ENCODE measurements at places on chromosomes 2 and 18.
A peak's percentile ranks its signal among the peaks of the same experiment; 100 is the strongest.

DNA sequence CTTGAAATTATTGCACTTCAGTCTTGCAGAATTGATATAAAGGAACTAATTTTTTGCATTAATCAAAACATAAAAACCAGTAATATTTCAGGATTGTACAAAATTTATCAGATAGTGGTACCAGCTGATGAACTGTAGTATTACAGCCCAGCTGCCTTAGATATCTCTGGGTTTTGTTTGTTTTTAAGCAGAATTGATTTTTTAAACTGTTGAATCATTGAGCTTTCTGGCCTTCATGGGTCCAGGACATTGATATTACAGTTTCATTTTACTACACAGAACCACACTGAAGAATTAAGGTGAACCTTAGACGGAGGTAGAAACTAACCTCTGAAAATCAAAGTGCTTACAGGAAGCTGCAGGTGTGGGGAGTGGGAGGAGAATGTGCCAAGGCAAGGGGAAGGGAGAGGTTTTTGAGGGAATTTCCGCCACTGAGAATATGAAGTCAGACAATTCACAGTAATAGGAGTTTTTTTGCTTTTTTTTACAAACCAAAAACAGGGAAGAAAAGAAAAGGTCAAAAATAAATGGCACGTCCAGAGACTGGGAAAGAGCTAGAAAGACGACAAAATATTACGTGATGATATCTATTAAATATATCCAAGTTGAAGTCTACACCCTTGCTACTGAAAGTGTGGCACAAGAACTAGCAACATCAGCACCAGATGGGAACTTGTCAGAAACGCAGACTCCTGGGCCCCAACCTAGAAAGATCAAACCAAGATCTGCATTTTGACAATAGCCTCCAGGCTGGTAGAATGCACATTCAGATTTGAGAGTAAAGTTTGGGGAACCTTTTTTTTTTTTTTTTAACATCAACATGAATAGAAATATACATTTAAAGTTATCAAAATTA lies 40.8 kb upstream of the SPAG16 start:
- DNase-seq: no peak

- DNase-seq: no peak
These were observed 20.7 kb upstream of the TLK1 start for GRCh38 chr2:171181064-171182049.

- no peak for DNase-seq
These were observed 11.1 kb upstream of the DCTN1 start for GRCh38 chr2:74391209-74391579.

DNA sequence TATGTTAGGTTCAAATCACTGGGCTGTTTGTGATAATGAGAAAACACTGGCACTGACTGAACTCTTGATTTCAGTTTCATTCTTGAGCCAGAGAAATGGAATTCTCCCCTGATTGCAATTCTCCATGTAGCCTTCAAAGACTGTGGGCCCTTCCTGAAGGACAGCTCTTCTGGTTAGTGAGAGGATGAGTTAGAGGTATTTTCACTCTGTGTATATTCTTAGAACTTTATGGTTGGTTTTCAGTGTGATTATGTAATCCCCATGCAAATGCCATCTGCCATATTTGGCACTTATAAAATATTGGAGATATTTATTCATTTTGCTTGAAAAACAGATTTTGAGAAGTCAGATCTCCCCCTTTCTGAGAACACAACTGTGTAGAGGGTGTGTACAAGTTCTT lies 323.7 kb downstream of the SLC4A3 start:
- DNase-seq: no peak

GRCh38 chr2:8319219-8319618 lies 362.6 kb upstream of the ID2 start:
- no peak for DNase-seq

- DNase-seq: no peak
These were observed 42.9 kb downstream of the DAW1 start for GRCh38 chr2:227914362-227914761.

GRCh38 chr2:139170406-139170805 lies 390.2 kb upstream of the NXPH2 start:
- no peak for DNase-seq

DNA sequence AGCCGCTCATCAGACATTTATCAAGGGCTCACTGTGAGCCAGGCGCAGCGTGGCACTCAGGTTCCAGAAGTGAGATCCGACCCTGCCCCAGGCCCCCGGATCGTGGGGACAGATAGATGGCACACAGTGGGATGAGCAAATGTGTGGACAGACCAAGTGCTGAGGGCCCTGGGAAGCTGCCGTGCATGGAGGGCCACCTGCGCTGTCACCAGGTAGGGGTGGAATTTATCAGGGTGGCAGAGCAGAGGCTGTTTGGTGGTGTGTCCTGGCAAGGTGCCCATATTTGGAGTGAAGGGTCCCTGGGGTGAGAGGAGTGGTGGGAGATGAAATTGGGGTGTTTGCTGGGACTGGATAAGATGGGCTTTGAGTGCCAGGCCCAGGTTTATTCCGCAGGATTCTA lies 92.8 kb upstream of the HS6ST1 start:
- DNase-seq: peak; percentile 24

- peak; percentile 7 for DNase-seq
These were observed 4.5 kb downstream of the B3GNT2 start for GRCh38 chr2:62200291-62200841.

GRCh38 chr2:237345891-237346640 lies 67.9 kb downstream of the COL6A3 start:
- DNase-seq: no peak

DNA sequence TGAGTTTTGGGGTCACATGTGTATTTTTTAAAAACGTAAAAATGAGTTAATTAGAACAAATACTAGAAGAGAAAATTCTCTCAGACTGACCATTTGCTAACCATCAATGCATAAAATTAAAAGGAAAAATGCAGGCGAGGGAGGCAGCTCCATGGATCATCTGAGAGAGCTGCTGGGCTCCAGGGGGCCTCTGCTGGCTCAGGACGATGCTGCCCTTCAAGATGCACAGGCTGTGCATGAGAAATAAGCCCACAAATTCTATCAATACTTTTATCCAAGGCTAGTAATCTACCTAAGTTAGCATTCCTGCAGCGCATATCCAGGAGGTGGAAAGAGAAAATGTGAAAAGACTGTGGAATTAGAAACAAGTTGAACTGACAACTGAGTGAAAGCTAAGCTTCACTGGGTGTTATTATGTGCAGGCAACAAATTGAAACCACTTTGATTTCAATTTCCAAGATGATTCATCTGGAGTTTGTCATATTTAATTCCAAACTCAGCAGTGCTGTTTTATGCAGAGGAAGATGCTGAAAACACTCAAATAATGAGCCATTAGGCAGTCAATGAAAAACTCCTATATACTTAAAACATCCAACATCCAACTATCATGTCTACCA lies 261.1 kb downstream of the NBAS start:
- DNase-seq: no peak

DNA sequence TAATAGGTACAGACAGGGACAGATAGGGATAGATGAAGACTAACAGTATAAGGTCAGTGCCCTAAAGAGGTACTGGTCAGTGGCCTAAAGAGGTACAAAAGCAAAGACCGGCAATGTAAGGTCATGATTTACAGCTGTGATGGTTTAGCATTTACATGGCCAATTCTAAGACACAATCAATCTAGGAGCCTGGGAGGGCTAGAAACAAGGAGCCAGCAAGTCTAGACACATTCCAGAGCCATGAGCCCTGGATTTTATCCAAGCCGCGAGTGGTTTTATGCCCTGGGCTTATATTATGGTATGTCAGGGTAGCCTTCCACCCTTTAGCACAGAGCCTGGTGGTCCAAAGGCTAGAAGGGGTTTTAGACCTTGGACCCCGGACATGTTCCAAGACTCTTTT lies 124.2 kb downstream of the CBLN2 start:
- DNase-seq: no peak

DNA sequence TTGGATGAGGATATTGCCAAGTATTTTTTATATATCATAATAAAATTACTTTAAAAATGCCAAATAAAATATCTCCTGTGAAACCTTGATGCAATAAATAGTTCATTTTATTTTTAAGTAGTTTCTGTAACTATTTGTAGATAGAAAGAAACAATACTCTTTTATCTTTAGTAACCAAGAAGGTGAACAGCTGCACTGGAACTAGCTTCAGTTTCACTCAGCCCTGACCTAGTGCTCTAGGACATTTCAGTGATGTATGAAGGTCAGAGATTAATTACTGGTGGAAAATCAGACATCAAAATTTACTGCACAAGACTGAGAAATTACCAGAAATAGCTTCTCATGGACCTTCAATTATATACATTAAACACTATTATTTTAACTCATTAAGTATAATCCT lies 1305.0 kb downstream of the CNTNAP5 start:
- no peak for DNase-seq

GRCh38 chr2:108577099-108577498 lies 42.8 kb downstream of the LIMS1 start:
- DNase-seq: no peak

GRCh38 chr2:172086241-172087206 lies 1.2 kb downstream of the DLX1 start:
- DNase-seq: peak; percentile 91

DNA sequence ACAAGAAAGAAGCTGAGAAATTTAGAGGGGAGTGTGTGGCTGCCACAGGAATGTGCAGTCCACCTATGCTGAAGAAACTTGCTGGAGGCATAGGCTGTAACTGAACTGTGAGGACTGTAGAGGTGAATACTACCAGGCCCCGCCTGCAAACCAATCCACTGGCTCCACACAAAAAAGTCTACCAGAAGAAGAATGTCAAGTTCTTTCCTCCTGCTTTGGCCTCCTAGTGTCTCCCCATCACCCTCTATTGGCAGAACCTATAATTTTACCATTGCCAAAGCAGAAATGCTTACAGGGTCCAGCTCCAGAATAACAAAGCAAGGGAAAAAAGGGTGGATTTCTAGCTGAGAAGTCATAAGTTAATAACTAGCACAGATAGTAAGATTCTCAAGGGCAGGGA lies 5.9 kb upstream of the ATP5MC3 start:
- peak; percentile 61 for DNase-seq

- no peak for DNase-seq
These were observed 86.4 kb downstream of the GFPT1 start for GRCh38 chr2:69300650-69301049.

GRCh38 chr18:45488645-45489044 lies 126.6 kb upstream of the SLC14A2 start:
- DNase-seq: no peak

GRCh38 chr2:13711154-13711553 lies 921.4 kb upstream of the LRATD1 start:
- DNase-seq: no peak

- peak; percentile 20 for DNase-seq
These were observed 12.7 kb upstream of the KCNK3 start for GRCh38 chr2:26679867-26680266.

- peak; percentile 10 for DNase-seq
These were observed 149.2 kb downstream of the FAM210A start for GRCh38 chr18:13577091-13577697.

- no peak for DNase-seq
These were observed 249.7 kb downstream of the RPRM start for GRCh38 chr2:153228904-153229303.

GRCh38 chr18:64401268-64402060 lies 252.6 kb upstream of the LINC00305 start:
- DNase-seq: no peak

GRCh38 chr2:191637182-191638078 lies 40.5 kb upstream of the NABP1 start:
- no peak for DNase-seq

DNA sequence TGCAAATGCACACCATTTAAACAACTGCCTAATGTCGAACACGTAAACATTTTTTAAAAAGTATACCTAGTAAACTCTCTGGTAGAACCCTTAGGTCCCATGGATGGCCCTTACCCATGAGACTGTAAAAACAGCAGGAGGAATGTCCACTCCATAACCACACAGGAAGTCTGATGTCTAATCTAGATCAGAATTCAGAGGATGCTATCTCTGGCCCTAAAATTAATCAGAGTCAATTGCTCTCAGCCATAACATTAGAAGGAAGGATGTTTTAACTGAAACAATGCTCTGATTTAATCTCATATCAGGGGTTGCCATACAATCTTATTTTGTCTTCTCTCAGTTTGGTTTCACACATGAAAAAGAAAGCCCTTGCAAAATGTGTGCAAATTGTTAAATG lies 416.3 kb upstream of the PIK3C3 start:
- no peak for DNase-seq

- DNase-seq: no peak
These were observed 18.8 kb upstream of the MREG start for GRCh38 chr2:216031960-216032689.

- DNase-seq: no peak
These were observed 30.2 kb downstream of the XDH start for GRCh38 chr2:31384351-31384750.

DNA sequence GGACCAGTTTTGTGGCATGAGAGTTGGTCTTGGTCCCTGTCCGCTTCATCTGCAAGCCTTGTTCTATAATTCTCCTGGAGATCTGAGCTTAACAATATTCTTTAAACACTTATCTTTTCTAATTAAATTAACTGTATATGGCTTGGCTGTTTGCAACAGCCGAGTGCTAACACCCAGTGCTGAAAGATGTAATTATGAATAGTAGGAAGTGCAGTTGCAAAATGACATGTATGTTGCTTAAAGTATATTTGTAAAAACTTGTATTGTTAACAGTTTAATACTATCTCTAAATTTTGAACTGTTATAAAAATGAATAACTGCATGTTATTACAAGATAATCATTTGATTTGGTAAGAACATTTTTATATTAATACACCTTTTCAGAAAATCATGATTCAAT lies 45.1 kb downstream of the CCDC102B start:
- DNase-seq: no peak

DNA sequence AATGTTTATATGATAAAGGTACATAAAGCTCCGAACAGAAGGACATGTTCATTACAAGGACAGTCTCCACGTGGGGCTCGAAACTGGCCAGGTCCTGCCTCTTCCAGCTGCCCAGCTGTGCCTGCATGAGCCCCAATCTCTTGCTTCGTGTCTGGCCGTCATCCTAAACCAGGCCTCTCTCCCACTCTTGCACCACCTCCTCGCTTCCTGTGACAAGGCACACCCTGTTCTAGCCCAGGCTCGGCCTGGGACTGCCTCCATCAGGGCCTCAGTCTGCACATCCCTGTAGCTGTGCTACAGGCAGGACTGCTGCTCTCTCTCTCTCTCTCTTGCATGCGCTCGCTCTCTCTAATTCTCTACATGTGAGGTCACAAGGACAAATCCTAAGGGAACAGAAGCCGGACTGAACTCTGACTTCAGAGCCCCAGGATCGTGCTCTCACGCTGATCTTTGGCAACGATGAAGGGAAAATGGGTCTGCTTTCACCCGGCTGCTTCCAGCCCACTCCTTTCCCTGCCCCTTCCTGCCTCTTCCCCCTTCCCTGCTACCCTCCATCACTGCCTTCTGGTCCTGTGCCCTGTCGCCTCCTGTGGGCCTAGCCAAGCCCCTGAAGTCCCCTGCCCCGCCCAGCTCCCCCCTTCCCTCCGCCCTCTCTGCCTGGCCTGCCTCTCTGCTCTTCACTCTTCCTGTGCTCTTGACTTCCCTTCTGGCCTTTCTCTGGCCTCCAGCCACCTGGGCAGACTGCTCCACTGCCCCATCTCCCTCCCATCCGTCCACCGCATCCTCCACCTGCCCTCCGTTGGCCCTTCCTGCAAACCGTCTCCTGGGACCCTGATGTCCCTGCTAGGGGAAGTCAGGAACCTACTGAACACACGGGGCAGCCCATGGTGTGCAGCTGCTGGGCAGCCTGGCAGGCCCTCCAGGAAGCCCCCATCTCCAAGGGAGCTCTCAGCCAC lies 7.8 kb upstream of the GPR55 start:
- peak; percentile 71 for DNase-seq
